Stimulated activated naive B cell treated with anti-CD40 and anti-IgM and Interleukin-4, amounts not matched to agents 10 μg/mL and 1 μg/mL and 100 μg/mL, for 72 hours (primary cell): ENCODE measurements at places on chromosomes 4 and X.
A peak's percentile ranks its signal among the peaks of the same experiment; 100 is the strongest.

- DNase-seq = no peak
These were observed 1269.5 kb downstream of the RAPGEF2 start for GRCh38 chr4:160372390-160372789.

DNA sequence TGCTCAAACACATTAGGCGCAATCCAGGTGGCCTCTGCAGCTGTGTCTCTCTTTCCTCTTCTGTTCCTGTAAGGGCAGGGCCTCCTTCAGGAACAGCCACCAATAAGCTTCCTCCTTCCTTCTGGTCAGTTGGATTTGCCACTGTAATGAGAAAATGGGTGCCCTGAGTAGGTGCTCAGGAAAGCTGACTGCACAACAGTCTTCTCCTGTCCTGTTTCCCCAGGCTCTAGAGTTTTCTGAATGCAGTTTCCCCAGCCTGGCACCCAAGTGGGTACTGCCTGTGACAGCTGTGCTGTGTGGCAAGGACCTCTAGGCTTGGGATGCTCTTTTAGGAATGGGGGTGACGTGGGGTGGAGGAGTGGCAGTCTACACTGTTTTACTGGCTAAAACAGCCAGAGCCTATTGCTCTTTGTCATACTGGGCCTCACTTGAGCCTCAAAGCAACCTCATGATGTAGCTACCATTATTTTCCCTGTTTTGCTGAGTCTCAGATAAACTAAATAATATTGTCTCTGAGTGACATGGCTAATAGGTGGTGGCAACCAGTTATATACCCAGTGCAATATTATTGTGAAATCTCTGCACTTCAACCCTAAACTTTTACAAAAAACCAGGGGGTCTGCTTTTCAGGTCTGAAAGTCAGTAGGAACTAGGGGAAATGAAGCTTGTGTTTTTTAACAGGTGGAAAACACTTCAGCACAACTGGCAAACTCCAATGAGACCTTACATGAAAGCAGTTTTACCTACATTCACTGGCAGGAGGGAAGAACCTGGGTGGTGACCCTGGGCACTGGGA is 1.2 kb downstream of the CXCL2 start:
- no peak for DNase-seq

- DNase-seq = no peak
These were observed 45.0 kb downstream of the TET2 start for GRCh38 chr4:105191621-105192210.

- no peak for DNase-seq
These were observed 16.5 kb upstream of the MID1 start for GRCh38 chrX:10636851-10637250.

DNA sequence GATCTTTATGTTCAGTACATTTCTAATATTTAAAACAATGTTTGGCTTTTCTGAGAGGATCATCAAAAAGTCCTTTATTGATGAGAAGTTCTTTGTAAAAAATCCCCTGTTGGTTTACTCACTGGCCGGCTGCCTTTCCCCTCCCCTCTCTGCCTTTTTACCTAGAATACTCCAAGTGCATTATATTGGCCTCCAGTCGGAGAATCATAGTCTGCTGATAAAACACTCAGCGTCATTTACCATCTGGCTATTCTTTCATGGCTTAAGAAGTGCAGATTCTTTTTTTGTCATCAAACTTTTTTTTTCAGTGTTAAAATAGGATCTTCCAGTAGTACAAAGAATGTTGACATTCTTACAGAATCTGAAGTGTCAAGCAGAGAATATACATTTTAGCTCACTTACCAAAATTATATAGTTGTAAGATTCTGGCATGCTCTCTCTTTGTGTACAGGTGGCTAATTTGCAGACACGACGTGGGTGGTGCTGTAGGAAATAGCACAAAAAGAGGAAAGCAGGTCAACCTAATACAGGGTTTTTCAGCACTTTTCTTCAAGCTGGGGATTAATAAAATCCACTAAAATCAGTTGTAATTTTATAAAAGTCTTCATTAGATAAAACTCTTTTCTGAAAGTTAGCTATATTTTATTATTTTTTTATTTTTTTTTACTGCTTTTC is 731.8 kb downstream of the KCTD8 start:
- no peak for DNase-seq

- DNase-seq = no peak
These were observed 332.4 kb downstream of the ARHGAP24 start for GRCh38 chr4:85807247-85807950.

DNA sequence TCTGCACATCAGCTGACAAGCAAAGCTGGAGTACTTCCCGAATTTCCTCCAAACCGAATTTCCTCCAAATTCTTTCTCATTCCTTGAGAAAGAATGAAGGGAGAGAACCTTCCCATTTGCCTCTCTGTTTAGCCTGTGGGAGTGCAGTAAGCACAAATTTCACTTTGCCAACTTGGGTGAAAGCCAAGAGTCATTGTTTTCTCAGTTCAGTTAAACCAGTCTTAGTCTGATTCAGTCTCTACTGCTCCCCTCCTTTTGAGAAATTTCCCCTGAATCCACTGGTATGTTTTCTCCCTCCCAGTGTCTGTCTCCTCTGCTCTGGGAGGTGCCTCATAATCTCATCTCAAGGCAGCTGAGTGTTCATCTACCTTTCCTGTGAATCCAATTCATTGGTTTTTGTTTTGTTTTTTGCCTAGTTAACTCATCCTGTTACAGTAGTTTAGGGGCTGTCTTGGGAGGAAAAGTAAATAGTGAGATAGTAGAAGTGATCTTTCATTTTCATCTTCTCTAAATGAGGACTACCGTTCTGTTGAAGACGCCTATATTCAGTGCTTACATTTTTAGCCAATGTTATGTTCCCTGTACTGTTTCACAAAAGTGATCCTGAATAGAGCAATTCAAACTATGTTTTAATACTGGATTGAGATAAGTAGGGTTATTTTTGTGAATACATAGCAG is 49.0 kb downstream of the SYTL5 start:
- DNase-seq = no peak

GRCh38 chrX:97968376-97969163 is 1084.9 kb downstream of the RPA4 start:
- no peak for DNase-seq

DNA sequence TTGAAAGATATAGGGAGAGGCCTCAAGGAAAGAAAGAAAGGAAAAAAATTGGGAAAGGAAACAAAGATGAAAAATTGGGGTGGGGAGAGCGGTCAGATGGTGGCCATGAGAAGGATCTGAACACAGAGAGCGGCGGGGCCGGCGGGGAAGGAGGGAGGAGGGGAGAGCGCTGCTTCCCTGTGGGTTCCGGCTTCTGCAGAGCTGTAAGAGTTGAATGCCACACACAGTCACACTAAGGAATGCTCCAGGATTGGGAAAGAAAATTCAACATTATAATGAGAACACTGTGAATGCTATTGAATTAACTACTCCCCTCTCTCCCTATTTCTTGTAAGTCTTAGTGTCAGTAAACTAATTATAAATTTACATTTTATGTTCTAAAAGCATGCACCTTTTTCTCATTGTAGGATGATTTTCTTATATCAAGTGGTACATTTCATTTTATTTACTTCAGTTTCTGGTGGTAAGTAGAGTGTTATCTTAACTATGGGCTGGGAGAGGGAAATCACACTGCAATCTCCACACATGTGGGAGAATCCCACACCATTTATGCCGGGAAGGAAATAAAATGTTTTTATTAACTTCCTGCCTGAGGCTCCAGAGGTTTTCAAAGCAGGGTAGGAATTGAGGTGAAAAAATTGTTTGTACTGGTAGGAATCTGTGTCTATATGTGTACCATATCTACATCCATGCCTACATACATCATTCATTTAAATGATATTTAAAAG is 904 bp downstream of the F11 start:
- no peak for DNase-seq

GRCh38 chrX:68428431-68428830 is 4.9 kb downstream of the OPHN1 start:
- DNase-seq = no peak

DNA sequence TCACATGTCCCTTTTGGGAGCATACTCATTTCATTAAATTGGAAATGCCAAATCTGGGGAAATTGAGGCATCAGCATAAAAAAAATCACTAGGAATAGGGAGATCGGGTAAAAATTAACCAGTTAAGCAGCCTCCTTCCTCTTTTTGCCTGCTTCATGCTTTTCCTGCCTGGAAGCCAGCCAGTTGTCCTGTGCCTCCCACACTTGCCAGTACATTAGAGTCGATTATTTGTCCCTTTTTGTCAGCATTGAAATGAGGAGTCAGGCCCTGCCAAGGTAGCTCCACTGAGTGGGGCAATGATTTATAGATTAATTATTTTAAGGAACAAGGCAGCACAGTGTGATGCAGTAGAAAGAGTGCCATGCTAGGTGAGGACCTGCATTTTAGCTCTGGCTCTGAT is 55.3 kb downstream of the SH2D1A start:
- DNase-seq = no peak

DNA sequence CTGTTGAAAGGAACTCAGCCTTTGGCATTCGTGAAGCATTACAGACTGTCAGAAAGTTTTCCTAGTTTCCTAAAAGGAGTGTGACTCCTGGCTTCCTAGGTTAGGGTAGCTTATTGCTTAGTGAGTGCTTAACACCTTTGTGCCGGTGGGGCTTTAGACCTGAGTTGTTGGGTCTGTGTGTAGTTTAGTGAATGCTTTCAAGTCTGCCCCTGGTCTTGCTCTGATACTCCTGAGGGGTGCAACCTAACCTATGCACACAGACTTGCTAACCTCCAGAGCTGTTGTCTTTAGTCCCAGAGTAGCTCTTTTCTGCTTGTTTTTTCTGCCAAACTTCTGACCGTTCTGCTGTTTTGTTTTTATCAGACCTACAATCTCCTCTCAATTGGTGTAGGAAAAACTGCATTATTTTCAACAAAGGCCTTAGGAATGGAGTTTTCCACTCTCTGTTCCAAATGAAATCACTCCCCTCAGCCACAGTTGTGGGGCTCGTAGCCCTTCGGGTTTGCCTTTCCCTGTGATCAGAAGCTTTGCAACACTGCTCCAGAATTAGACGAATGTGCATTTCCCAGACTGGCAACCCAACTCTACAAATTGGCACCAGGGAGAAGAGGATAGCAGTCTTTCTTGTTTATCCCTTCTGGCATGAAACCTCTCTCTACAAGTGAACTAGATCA is 1399.1 kb upstream of the PCDH7 start:
- no peak for DNase-seq

- DNase-seq = peak; percentile 14
These were observed 67.2 kb upstream of the C1GALT1C1 start for GRCh38 chrX:120697053-120697452.

- peak; percentile 45 for DNase-seq
These were observed 29.5 kb downstream of the MSL3 start for GRCh38 chrX:11787564-11787963.

DNA sequence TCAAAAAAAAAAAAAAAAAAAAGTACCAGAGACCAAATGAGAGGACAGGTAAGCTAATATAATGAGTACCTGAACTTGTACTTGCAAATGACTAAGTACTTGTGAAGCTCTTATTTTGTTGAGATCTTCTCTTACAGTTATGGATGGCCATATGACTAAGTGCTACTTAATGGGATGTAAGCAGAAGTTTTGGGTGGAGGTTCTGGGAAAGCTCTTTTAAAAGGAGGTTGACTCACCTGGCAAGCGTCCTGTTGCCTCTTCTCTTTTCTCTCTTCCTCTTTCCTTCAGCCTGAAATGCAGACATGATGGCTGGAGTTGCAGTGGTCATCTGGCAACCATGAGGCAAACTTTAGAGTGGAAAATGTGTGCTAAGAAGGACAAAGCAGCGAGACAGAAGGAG is 36.9 kb upstream of the MED14 start:
- DNase-seq = no peak

DNA sequence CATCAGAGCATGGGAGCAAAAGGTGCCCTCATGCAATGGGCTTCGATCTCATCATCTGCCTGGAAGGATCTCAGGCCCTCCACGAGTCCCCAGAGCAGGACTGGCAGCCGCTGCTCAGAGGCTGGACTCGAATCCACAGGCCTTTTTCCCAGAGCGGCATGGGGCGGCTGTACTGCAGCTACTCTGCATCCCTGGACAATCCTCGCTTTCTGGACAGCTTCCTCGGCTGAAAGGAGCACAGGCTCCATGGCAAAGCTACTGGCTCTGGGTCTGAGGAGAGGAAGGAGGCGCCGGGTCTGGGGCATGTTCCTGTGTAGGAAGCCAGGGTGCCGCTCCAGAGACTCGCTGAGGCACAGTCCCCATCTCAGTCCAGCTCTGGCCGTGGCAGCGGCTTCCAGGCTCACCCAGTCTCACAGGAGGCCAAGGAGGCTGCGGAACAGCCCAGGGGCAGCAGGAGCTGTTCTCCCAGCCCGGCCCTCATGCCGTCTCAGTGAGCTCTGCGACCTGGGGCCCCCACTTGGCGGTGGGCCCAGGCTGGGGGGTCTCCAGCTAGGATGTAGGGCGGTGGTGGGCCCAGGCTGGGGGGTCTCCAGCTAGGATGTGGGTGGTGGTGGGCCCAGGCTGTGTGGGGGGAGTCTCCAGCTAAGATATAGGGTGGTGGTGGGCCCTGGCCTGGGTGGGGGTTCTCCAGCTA is 2.7 kb upstream of the SPON2 start:
- no peak for DNase-seq

DNA sequence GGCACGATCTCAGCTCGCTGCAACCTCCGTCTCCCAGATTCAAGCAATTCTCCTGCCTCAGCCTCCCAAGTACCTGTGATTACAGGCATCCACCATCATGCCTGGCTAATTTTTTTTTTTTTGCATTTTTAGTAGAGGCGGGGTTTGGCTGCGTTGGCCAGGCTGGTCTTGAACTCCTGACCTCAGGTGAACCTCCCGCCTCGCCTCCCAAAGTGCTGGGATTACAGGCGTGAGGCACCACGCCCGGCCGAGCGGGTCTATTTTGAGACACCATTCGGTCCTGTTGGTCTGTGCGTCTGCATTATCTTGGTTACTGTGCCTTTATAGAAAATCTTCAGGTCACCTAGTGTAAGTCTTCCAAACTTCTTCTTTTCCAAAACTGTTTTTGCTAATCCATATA is 21.7 kb upstream of the RGS12 start:
- DNase-seq = no peak

- DNase-seq = peak; percentile 17
These were observed 4.5 kb downstream of the MID1IP1 start for GRCh38 chrX:38805432-38806389.

GRCh38 chr4:80187677-80188076 is 9.6 kb upstream of the PRDM8 start:
- no peak for DNase-seq
